ENCODE measurements at places on chromosomes 4 and X. TPM values are rescaled to one million over a fixed set of nuclear protein-coding genes. Genes with fewer than 3 reads are reported as not detected.
A peak's percentile ranks its signal among the peaks of the same experiment; 100 is the strongest.

Gene CD38
- not detected for total RNA-seq

GRCh38 chr4:64068096-64068495, 341.2 kb downstream of the TECRL start:
- peak; percentile 27 for DNase-seq
- H3K27ac ChIP-seq = peak overlapping the region; percentile 3
- no peak overlapping the region for H3K4me3 ChIP-seq

Gene NSDHL
- 13.7 TPM for total RNA-seq

DNA sequence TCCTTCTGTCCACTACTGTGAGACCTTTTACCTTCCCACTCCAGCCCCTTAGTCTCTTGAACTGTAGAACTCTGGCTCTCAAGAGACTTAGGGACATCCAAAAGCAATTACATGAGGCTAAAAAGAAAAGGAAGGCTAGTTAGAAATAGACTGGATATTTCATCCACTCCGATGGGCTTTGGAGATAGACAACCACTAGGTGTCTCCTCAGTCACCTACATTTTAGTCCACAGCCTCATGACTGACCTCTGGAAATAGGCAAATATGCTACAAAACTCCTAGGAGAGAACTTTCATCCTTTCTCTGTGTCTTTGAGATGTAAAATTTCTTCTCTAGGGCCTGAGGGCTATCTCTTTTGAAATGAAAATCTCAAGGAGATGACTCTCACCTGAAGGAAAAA, 45.1 kb upstream of the LAMP2 start:
- peaks cover 6% of the 10 kb centered on the region for H3K4me1 ChIP-seq
- DNase-seq = peak; percentile 47
- H3K27me3 ChIP-seq = peaks cover 18% of the 10 kb centered on the region
- no peak overlapping the region for H3K27ac ChIP-seq
- H3K4me3 ChIP-seq = no peak overlapping the region

Gene GYPA
- total RNA-seq = not detected

GRCh38 chr4:109699553-109700225, 3.6 kb downstream of the CASP6 start:
- no peak overlapping the region for H3K27ac ChIP-seq
- peaks cover 28% of the 10 kb centered on the region for H3K4me1 ChIP-seq
- H3K27me3 ChIP-seq = no peaks in the 10 kb centered on the region
- H3K4me3 ChIP-seq = no peak overlapping the region
- peak; percentile 6 for DNase-seq
- H3K36me3 ChIP-seq = peaks cover 34% of the 10 kb centered on the region

Gene SYNPO2
- total RNA-seq = 0.42 TPM

GRCh38 chr4:72529148-72529822, 39.7 kb downstream of the ADAMTS3 start:
- no peak for DNase-seq
- no peak overlapping the region for H3K27ac ChIP-seq
- H3K36me3 ChIP-seq = peaks cover 4% of the 10 kb centered on the region
- no peak overlapping the region for H3K4me3 ChIP-seq
- H3K4me1 ChIP-seq = peaks cover 14% of the 10 kb centered on the region

Gene BGN
- 1.4 TPM for total RNA-seq

DNA sequence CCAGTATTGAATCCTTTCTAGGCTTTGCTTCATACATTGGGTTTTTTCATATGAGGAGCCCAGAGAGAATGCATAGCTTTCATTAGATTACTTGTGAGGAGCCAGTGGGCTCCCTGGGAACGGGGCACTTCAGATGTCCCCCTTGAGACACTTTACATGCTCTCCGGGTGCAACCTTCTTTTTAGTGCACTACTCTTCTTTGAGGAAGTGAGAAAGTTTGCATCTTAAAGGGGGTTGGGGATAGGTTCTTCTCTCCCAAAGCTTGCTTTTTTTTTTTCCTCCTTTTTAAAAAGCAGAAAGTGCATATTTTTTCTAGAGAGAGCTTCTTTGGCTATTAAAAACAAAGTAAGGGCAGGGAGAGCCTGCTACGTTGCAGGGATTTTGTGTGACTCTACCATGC, 4.3 kb downstream of the HADH start:
- no peak overlapping the region for H3K4me3 ChIP-seq
- peaks cover 35% of the 10 kb centered on the region for H3K4me1 ChIP-seq
- H3K27me3 ChIP-seq = no peaks in the 10 kb centered on the region

- no peak overlapping the region for H3K4me3 ChIP-seq
- H3K4me1 ChIP-seq = no peaks in the 10 kb centered on the region
- no peaks in the 10 kb centered on the region for H3K27me3 ChIP-seq
- H3K36me3 ChIP-seq = no peaks in the 10 kb centered on the region
- peak; percentile 43 for DNase-seq
Observed at GRCh38 chrX:153032397-153033118, 23.7 kb upstream of the PNMA3 start.

- no peak overlapping the region for H3K27ac ChIP-seq
- H3K4me3 ChIP-seq = no peak overlapping the region
- no peaks in the 10 kb centered on the region for H3K36me3 ChIP-seq
Observed at GRCh38 chr4:56874923-56875322, 32.8 kb upstream of the REST start.

GRCh38 chr4:53937918-53938317, 126.5 kb downstream of the CHIC2 start:
- no peaks in the 10 kb centered on the region for H3K27me3 ChIP-seq
- H3K4me1 ChIP-seq = peaks cover 14% of the 10 kb centered on the region
- no peak for DNase-seq

DNA sequence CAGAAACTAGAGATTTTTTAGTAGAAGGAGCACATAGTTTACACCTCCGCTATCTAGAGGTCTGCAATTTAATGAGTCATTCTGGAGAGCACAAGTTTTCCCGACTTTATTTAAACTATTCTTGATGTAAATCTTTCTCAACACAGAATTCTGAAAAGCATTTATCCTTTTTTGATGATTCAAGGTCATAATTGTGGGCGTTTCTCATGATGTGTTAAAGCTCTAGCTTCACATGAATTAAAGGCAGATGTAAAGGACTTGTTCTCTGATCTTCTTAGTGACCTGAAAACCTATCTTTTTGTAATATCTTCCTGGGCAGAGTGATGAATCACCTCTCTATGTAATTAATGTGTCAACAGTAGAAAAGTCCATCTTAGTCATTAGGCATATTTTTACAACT, 128.8 kb downstream of the COMMD8 start:
- H3K27me3 ChIP-seq = peaks cover 10% of the 10 kb centered on the region
- peaks cover 10% of the 10 kb centered on the region for H3K4me1 ChIP-seq
- DNase-seq = peak; percentile 46
- H3K27ac ChIP-seq = no peak overlapping the region
- no peaks in the 10 kb centered on the region for H3K36me3 ChIP-seq

DNA sequence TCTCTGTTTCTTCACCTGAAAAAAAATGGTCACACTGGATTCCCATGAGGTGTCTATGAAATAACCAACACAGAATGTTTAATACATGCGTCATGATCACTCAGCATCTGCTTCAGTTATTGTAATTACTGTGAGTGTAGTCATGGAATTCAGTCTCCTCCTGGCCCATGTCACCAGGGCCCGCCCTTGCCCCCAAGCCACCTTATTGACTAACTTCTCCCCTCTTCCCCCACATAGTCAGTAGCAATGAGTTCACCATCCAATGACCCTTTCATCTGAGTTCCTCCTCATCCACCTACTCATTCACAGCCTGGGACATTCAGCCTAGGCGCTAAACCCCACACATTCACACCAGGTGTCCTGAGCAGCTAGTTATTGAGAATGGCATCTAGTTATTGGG, 15.6 kb downstream of the PNMA6F start:
- no peaks in the 10 kb centered on the region for H3K36me3 ChIP-seq
- H3K4me1 ChIP-seq = no peaks in the 10 kb centered on the region

Gene FRG2
- total RNA-seq = not detected

- no peaks in the 10 kb centered on the region for H3K36me3 ChIP-seq
- H3K4me3 ChIP-seq = no peak overlapping the region
- no peaks in the 10 kb centered on the region for H3K4me1 ChIP-seq
- H3K27me3 ChIP-seq = no peaks in the 10 kb centered on the region
Observed at GRCh38 chr4:150457802-150458201, 124.1 kb upstream of the MAB21L2 start.

DNA sequence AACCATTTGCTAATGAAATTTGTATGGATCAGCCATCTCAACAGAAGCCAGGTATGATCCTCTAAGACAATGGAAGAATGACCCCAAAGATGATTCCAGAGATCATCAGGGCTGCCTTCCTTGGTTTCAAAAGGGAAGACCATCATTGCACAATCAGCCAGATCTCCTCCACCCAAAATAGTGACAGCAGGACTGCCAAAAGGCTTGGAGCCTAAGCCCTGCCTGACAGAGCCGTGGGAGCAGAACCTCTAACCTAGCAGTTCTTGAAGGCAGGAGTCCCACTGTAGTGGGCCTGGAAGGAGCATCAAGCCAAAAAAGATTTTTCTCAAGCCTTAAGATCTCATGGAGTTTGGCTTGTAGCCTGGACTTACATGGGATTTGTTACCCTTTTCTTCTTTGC, 226.0 kb downstream of the RASL11B start:
- no peak overlapping the region for H3K4me3 ChIP-seq
- no peak overlapping the region for H3K27ac ChIP-seq
- no peaks in the 10 kb centered on the region for H3K4me1 ChIP-seq
- no peak for DNase-seq
- H3K27me3 ChIP-seq = no peaks in the 10 kb centered on the region

Gene F8A3
- total RNA-seq = 2.8 TPM

Gene TLR2
- total RNA-seq = 0.23 TPM

Gene ADAMTS3
- total RNA-seq = 0.25 TPM

Gene ATP1B4
- total RNA-seq = not detected

DNA sequence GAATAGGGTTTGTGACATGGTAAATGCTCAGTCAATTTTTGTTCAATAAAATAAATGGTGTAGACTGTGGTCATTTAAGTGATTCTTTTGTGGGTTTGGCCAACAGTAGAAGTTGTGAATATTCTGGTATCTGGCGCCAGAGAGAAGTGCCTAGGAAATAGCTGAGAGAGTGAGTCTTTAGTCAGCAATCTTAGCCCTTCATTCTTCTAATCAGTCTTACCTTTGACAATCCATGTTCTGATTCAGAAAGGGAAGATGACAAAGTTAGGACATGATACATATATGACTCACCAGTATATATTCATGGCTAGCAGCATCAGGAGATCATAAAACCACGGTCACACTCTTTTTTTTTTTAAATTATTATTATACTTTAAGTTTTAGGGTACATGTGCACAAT, 141.8 kb upstream of the PCDH18 start:
- H3K27me3 ChIP-seq = no peaks in the 10 kb centered on the region
- H3K4me3 ChIP-seq = no peak overlapping the region
- H3K4me1 ChIP-seq = peaks cover 7% of the 10 kb centered on the region
- H3K36me3 ChIP-seq = no peaks in the 10 kb centered on the region
- H3K27ac ChIP-seq = no peak overlapping the region
